ENCODE measurements at places on chromosomes 4 and X.

DNA sequence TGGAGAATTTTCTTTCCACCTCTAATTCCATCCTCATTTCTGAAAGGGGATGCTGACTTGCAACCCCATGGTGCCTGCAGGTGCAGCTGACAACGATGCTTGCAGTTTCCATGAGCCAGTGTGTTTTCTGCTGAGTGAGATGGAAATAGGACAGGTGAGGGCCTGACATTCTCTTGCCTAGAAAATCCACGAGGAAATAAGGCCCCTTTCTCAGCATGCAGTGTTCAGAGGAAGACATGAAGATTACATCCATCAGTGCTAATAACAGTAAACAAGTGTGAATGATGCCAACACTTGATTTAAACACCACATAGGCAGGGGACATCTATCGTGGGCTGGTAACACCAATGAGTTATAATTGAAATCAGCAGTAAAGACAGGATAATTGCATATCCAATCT is 237.3 kb downstream of the NLGN4X start:
- no peak for DNase-seq

- no peak for DNase-seq
Measured at GRCh38 chr4:20251031-20251795, 492 bp upstream of the SLIT2 start.

- DNase-seq, result no peak
Measured at GRCh38 chr4:138334346-138335016, 92.3 kb upstream of the SLC7A11 start.

GRCh38 chr4:75549019-75549418 is 6.8 kb upstream of the ODAPH start:
- DNase-seq, result no peak

- no peak for DNase-seq
Measured at GRCh38 chr4:160375772-160376452, 1273.0 kb downstream of the RAPGEF2 start.

DNA sequence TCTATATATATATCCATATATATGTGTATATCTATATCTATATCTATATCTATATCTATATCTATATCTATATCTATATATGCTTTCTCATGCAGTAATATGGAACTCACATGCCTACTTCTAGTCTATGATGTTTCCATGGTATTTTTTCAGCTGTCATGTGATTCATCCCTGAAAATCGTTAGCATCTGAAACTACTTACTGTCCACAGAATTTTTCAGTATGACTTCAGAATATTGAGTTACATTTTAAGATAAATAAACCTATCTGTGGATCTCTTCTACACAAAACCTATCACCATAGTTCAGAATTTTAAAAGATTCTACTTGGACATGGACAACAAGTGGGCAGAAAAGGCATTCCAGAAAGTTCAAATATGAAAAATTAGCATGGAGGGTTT is 855.1 kb upstream of the INTU start:
- no peak for DNase-seq

DNA sequence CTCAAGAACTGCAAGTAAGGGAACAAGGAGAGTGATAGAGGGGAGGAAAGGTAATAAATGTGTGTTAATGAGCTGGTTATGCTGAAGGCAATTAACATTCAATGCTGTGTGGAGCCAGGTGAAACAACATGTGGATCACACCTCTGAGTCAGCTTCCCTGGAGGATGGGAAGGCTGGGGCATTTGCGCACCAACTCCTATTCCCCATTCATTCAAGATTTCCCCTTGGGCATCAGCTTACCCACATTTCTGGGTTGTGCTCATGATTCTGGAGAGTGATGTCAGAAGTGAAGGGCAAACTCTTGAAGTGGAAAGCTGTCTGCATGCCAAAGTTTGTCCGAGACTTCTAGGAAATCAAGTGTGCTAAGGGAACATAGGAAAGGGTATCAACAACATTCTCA is 461.4 kb downstream of the MID1IP1 start:
- no peak for DNase-seq

All from esophagus squamous epithelium (tissue), 5 donors.